ENCODE measurements at places on chromosomes 4 and X.

GRCh38 chrX:72351606-72352334 is 46.1 kb upstream of the CITED1 start:
- DNase-seq, result no peak

- DNase-seq, result no peak
Observed at GRCh38 chr4:9602389-9602914, 158.2 kb downstream of the DEFB131A start.

DNA sequence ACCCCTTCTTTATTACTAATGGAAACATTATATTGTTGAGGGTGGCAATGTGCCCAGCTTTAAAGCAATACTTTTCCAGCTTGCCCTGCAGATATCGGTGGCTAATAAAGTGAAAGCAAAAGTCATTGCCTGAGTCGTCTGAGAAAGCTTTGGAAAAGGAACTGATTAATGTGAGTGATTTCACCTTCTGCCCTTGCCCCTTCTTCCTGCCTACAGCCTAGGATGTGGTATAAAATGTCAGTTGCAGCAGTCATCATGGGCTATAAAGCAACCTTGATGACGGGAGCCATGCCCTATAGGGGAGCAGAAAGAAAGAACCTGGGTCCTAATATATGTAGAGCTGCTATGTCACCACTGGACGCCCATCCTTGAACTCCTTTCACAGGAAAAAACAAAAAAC is 132.4 kb upstream of the USP9X start:
- DNase-seq, result no peak

DNA sequence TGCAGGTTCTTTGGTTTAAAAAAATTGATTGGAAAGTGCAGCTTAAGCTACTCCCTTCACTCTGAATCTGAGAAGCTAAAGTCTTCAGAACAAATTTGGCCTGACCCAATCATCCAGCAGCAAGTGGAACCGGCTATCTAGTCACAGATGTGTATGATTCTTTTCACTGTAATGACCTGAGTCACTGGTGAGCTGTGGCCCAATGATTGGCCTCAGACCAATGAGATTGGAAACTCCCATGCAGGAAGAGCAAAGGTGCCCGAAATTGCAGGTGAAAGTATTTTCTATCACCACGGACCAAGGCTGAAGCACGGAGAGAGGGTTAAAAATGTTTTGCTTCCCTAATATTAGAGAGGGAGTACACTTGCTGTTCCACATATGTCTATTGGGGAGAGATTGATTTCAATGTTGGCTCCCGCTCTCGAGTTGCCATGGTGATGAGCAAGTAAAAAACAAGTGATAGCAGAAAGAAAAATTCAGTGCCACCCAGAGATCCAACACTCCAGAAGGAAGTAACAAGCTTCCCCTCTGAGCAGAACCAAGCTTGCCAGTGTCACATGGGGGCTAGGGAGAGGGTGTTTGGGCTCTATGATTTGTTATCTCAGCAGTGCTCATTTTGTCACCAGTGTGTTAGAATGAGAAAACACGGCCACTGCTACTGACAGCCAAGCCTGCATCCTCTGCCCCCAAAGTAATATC is 11.2 kb downstream of the RIPPLY1 start:
- no peak for DNase-seq

- no peak for DNase-seq
Observed at GRCh38 chr4:34720571-34720970, 1523.7 kb downstream of the ARAP2 start.

DNA sequence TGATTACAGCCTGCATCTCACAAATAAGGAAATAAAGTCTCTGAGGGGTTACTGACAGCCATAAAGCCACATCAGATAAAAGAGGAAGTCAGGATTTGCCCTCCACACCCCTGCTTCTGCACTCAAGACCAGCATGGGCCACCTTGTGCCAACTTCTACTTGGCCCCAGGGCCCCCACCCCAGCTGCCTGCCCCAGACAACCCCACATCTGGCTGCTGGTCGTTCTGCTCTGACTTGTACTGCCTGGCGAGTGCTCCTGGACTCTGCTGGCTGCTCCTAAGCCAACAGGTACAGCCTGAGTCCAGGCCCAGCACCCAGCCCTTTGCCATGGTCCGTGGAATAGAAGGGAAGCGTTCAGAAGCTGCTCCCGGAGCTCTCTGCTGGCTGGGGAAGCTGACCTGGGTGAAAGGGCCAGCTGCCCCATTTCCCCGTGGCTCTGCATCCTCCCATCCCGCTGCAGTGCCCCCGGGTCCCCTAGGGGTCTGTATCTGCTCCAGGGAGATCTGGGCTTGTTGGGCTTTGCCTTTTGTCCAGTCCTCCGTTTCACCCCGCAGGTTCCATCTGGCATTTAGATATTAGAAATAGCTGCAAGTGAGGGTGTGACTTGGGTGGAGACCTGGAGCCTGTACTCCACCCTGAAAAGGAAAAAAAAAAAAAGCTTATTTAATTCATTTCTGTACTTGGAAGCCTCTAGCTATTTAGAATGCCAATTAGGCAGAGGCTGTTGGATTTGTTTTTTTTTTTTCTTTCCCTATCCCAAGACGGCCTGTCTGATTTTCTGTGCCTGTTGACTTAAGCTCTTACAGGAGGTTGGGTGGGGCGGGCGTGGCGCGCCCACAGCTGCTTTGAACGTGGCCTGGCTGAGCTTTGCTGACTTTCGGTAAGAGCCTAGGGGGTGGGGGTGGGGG is 194.7 kb downstream of the PTTG2 start:
- DNase-seq, result no peak

DNA sequence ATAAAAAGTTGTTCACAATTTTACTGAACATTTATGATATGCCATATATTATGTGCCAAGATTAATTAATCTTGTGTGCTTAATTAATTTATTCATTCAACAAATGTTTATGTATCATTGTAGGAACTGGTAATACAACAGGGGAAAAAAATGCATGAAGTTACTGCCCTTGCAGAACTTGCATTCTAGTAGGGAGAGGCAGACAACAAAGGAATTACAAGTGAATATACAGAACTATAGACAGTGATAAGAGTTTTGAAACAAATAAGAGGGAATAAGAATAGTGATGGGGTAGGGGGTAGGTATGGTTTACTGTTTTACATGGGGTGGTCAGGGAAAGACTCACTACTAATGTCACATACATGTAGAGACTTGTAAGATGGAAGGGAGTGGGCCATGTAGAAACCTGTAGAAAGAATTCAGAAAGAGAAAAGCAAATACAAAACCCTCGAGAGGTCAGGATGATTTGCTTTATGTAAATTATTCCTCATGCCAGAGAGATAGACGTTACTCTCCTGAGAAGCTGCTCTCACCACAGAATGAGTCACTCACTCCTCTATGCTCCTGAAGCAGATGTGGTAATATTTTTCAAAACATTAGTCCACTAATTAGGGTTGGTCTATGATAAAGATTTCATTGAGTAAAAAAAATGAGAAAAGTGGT is 855.0 kb upstream of the GRID2 start:
- no peak for DNase-seq

Data from anterior cingulate cortex (tissue), 58 donors.